ENCODE measurements at places on chromosomes 12 and 14.

- DNase-seq, result no peak
Measured at GRCh38 chr14:30496852-30497251, 62.1 kb upstream of the G2E3 start.

DNA sequence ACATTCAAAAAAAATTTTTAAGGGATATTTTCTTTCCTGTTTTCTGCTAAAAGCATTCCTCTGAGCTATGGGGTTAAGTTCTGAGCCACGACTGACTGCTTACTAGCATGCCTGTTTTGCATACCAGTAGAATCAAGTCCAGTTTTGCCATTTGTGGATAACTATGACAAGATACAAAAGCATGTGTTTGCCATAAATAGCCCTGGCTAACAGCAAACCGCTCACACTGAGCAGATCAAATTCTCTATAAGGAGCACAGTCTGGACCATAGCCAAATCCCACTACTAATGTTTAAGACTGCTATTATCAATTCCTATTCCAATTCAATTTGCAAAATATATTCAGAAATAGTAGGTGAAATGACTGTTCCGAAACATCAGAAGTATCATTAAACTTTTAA is 3.2 kb downstream of the CFL2 start:
- DNase-seq, result peak; percentile 52

GRCh38 chr12:587132-588023 is 75.9 kb downstream of the NINJ2 start:
- DNase-seq, result no peak

GRCh38 chr12:5171701-5172100 is 128.0 kb downstream of the KCNA5 start:
- no peak for DNase-seq

GRCh38 chr14:21719841-21720240 is 46.2 kb upstream of the OR4E1 start:
- DNase-seq, result no peak

DNA sequence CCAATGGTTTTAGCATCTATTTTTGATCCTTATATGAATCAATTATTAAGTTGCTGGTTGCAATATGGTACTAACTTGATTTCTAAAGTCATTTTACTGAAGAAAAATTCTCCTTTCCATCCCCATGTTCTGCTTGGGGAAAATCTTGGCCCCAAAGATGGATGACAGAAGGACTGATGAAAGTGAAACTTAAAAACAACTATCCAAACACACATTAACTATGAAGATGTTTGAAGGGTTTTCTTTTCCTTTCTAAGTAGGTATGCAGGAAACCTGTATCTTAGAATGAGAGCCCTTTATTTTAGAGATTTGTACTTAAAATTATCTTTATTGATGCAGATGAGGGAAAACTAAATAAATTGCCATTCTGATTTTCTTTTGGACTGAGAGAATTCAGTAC is 5.9 kb downstream of the C12orf71 start:
- DNase-seq, result no peak

GRCh38 chr14:72521045-72521444 is 372.9 kb downstream of the DPF3 start:
- no peak for DNase-seq

GRCh38 chr14:31172084-31172483 is 35.5 kb downstream of the HECTD1 start:
- DNase-seq, result no peak

GRCh38 chr12:12425001-12425400 is 68.1 kb downstream of the BORCS5 start:
- no peak for DNase-seq

- DNase-seq, result no peak
Measured at GRCh38 chr12:72790273-72790672, 518.1 kb downstream of the TRHDE start.

DNA sequence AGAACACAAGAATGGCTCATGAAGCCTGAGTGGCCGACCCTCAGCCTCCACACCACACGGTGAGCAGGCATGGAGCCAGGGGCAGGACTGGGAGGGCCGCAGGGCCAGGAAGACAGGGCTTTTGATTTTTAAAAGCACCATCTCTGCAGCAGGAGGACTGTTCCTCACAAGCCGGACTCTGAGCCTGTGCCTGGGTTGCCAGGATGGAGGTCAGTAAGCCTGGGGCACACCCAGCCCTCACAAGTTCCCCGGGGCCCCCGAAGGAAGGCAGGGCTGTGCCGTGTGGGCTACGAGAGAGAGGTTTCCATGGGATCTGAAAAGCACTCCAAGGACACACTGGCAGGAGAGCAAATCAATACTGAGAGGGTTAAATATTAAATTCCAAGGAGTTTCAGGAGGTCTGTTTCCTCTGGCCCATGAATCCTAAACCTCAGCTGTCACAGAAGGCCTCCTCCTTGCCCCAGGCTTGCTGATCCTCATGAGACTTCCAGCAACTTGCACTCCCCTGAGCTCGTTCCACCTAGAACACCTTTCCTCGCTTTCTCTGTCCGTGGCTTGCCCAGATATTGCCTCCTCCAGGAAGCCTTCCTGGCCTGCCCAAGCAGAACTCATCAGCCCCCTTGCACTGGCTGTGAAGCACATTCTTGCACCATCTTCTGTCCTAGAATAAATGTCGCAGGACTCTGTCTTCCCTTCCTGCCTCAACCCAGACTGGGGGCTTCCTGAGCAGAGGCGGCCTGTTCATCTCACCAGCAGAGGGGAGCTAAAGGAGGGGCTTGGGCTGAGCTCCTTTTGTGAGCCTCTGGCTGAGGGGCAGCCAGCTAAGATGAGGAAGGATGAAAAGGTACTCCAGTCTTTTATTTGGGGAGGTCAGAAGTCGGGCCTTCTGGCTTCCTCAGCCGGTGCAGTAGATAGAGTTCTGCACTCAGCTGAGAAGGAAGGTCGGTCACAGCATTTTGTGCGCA is 64.6 kb downstream of the CCDC88C start:
- DNase-seq, result no peak

- DNase-seq, result no peak
Measured at GRCh38 chr12:74889563-74890236, 319.9 kb downstream of the KCNC2 start.

- no peak for DNase-seq
Measured at GRCh38 chr12:11348439-11348838, 38.2 kb upstream of the PRB4 start.

DNA sequence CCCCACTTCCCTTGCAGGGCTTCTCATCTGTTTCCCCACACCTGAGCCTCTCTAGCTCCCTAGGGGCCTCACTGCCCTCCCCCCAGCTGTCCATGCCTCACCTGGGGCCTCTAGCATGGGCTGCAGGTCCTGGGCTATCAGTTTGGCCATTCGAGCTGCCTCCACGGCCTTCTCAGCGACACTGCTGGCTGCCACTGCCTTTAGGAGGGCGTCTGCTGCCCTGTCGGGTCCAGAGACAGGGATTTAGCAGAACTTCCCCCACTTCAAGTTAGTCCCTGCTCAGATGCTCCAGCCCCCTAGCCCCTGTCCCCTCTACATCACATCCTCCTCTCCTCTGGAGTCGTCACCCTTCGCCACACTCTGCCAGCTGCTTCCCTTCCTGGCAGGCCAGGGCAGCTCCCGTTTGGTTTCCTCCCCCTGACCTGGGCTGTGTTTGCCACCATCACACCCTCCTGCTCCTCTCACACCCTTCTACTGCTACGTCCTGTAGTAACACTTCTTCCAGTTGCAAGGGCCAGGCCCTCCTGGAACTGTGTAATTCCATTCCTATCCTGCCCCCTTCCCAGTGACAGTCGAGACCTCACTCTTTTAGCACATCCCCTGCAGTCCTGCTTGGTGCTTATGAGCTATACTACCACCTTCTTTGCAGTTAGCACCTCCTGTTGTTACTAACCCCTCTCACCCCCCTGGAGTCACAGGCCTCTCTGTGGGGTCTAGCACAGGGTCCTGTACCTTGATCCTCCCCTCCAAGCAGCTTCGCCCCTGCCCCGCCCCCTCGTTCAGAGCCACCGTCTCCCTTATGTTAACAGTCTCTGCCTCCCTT is 4.3 kb upstream of the AP1G2 start:
- no peak for DNase-seq

DNA sequence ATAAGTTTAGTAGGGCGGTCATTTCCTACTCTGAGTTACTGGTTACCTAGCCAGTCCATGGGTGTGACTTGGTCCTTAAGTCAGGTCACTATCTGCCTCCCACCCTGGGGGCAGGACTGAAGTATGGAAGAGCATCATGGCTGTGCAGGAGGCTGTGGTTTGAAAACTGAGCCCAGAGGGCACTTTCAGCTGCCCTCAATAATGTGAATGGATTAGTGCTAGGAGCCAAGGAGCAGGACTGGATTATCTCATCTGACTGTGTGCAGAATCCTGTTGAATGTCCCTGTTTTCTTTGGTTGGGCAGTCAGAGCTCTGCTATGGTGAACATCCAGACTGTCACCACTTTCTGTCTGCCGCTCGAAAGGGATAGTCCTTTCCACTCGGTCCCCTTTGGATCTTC is 1.6 kb downstream of the ATXN7L3B start:
- DNase-seq, result no peak

- peak; percentile 57 for DNase-seq
Measured at GRCh38 chr12:107884769-107885694, 110.5 kb downstream of the ASCL4 start.

- no peak for DNase-seq
Measured at GRCh38 chr12:92446083-92446460, 256.7 kb upstream of the PLEKHG7 start.

GRCh38 chr12:1870998-1871917 is 47.2 kb downstream of the CACNA2D4 start:
- no peak for DNase-seq

DNA sequence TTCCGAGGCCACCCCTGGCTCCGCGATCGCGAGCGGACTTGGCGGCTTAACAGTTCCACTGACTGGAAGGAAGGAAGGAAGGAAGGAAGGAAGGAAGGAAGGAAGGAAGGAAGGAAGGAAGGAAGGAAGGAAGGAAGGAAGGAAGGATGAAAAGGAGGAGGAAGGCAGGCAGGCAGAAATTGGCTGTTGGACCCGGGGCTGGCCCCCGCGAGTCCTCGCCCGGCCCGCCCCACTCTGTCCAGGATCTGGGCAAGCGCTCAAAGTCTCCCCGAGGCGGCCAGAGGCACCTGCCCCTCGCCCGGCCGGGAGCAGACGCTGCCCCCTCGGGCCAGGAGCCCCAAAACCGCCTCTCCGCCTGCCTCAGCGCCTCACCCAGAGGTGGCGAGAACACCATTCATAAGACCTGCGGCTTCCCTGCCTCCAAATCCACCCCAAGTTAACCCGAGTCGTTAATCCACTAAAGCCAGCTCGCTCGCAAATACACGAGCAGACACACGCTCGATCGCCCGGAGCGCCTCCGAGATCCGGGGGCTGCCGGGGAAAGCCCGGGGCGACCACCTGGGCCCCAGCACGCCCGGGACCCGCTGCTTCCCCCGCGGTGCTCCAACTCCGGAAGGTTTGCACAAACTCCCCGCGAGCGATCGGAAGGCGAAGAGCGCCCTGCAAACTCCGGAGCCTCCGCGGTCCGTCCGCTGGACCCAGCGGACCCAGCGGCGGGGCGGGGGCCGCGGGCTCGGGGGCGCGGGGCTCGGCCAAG is 844 bp downstream of the DPF3 start:
- DNase-seq, result peak; percentile 58

DNA sequence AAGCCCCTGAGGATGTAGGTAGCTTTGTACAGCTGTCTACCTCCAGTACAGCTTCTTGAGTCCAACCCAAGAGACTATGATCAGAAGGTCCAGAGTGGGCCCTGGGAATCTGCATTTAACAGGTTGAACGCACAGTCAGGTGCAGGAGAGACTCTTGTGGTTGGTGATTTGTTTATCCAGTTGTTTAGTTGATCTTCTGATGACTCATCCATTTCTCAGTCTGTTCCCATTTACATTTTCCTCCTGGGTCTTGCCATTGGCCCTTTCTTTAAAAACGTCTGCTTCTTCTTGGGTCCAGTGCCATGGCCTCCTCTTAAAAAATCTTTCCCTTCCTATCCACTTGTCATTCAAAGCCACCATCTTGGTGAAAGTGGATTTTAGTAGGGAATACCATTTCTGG is 734.2 kb downstream of the MED13L start:
- no peak for DNase-seq
